ENCODE measurements at places on chromosomes 3 and 15.
A peak's percentile ranks its signal among the peaks of the same experiment; 100 is the strongest.

DNA sequence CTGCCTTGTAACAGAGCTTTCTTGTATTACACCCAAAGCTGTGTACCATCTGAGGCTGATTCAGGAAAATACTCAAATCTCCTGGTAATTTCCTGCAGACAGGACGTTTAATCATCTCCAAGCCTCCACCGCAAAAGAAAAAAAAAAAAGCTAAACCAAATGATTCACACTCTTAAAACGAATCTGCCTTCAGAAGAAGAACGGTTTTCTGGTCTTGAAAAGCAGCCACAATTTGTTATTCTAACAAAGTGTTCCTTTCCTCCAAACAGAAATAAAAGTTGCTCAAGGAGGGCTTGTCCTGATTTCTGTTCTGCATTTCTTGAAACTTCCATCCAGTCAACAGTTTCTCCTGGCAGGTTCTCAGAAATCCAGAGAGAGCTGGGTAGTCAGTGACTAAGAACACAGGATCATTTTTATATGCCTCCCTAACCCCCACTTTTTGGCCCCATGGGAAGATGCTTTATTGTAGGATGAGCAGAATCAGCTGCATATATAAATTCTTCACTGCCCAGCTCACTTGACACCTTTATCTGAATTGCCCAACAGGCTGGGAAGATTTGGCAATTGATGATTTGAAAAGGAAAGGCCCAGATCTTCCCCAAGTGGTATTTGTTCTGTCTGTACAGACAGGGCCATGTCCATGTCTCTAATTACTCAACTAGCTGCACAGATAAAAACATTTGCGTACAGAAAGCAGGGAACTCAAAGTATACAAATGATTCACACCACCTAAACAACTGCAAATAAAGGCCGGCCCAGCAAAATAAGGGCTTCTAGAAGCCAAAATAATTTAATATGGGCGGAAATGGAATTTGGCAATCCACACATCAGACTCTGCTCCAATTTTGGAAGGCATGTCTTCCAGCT is 41.0 kb upstream of the PRICKLE2 start:
- DNase-seq: no peak

DNA sequence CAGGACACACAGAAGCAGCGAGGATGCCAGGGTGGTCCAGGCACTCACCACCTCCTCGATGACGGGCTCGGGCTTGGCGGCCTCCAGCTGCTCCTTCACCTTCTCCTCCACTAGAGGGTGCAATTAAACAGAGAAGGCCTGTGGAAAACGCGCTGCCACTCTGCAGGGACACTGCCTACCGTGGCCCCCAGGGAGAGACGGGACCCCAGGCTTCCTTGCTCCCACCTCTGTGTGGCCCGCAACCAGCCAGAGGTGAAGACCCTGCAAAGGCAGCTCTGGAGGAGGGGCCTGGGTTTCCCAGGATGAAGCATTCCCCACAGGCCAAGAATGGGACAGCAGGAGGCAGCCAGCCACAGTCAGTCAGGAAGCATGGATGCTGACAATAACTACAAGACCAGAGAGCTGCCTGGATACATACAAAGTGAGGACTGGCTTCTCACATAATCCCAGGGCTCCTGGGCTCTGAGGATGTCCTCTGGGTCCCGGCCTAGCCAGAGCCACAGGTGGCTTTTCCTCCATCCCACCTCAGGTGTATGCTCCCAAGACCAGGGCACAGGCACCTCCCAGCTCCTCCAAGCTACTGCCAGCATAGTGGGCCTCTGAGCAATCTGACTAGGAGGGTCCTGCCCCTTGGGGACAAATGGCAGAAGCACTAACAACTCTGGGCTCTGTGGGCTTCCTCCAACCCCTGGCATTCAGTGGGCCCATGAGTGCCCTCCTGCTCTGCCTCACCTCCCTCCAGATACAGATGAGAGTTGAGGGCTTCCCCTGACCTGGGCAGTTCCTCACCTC is 46.2 kb downstream of the PTH1R start:
- no peak for DNase-seq

- DNase-seq: no peak
These were observed 8.8 kb downstream of the DLL4 start for GRCh38 chr15:40937762-40938535.

GRCh38 chr3:133447750-133448477 is 48.1 kb downstream of the BFSP2 start:
- DNase-seq: no peak

DNA sequence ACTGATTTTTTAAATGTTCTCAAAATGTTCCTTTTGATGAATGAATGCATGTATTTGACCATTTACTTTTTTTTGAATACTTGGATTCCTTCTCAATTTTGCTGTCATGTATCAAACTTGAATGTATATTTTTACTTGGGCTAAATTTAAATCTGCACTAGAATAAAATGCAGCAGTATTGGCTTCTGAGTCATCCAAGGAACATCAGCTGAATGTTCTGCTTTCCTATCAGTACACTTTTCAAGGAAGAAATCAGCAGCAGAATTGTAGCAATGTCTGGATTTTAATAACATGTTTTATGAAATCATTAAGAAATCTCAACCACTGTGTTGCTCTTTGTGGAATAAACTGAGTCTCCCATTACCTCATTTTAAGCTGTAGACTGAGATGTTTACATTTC is 57.0 kb upstream of the COL6A6 start:
- DNase-seq: no peak

DNA sequence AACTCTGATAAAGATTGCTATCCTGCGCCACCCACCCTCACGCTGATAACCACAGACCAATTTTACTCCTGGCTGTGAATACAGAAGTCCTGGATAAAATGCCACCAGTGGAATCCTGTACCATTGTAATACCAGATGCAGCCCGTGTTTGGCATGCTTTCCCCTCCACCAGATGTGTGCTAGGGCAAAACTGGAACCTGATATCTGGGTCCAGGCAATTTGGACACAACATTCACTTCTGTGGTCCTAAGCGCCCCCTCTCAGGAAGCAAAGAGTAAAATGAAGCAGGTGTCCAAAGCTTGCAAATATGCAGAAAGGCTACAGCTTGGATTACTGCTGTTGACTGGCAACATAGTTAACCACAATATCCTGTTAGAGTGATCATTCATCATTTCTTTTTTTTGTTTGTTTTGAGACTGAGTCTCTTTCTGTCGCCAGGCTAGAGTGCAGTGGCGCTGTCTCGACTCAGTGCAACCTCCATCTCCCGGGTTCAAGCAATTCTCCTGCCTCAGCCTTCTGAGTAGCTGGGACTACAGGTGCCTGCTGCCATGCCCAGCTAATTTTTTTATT is 32.8 kb downstream of the LOXL1 start:
- peak; percentile 58 for DNase-seq

DNA sequence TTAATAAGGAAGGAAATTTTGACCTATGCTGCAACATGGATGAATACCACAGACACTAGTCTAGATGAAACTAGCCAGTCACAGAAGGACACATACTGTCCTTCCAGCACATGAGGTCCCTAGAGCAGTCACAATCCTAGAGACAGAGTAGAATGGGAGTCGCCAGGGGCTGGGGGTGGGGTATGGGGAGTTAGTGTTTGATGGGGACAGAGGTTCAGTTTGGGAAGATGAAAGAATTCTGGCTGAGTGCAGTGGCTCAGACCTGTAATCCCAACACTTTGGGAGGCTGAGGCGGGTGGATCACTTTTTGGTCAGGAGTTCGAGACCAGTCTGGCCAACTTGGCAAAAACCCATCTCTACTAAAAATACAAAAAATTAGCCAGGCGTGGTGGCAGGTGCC is 99.2 kb downstream of the TPRA1 start:
- DNase-seq: no peak

DNA sequence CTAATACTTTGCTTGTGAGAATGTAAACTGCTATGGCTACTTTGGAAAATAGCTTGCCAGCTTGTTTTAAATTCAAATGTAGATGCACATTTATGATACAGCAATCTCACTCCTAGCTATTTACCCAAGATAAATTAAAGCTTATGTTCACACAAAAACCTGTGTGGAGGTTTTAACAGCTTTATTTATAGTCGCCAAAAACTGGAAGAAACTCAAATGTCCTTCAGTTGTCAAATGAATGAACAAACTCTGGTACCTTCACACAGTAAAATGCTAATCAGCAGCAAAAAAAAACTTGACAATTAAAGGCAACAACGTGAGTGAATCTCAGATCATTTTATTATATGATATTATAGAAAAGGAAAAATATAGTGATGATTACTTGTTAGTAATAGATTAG is 248.6 kb upstream of the NECTIN3 start:
- DNase-seq: no peak

- DNase-seq: peak; percentile 31
These were observed 80.1 kb downstream of the MYO1E start for GRCh38 chr15:59292442-59293151.

- DNase-seq: no peak
These were observed 291.7 kb upstream of the CTDSPL start for GRCh38 chr3:37569991-37570390.

- no peak for DNase-seq
These were observed 225.6 kb upstream of the ATP11B start for GRCh38 chr3:182567700-182568099.

GRCh38 chr15:56877255-56877970 is 41.0 kb upstream of the TCF12 start:
- no peak for DNase-seq

- DNase-seq: no peak
These were observed 165.3 kb downstream of the SHQ1 start for GRCh38 chr3:72682936-72683452.

- no peak for DNase-seq
These were observed 109.9 kb downstream of the TBC1D5 start for GRCh38 chr3:17632401-17633100.

GRCh38 chr3:21216598-21216997 is 534.4 kb downstream of the ZNF385D start:
- no peak for DNase-seq

- no peak for DNase-seq
These were observed 755.5 kb downstream of the GBE1 start for GRCh38 chr3:81005992-81006391.

- peak; percentile 87 for DNase-seq
These were observed 138.1 kb downstream of the TMCO5A start for GRCh38 chr15:38072348-38073177.

DNA sequence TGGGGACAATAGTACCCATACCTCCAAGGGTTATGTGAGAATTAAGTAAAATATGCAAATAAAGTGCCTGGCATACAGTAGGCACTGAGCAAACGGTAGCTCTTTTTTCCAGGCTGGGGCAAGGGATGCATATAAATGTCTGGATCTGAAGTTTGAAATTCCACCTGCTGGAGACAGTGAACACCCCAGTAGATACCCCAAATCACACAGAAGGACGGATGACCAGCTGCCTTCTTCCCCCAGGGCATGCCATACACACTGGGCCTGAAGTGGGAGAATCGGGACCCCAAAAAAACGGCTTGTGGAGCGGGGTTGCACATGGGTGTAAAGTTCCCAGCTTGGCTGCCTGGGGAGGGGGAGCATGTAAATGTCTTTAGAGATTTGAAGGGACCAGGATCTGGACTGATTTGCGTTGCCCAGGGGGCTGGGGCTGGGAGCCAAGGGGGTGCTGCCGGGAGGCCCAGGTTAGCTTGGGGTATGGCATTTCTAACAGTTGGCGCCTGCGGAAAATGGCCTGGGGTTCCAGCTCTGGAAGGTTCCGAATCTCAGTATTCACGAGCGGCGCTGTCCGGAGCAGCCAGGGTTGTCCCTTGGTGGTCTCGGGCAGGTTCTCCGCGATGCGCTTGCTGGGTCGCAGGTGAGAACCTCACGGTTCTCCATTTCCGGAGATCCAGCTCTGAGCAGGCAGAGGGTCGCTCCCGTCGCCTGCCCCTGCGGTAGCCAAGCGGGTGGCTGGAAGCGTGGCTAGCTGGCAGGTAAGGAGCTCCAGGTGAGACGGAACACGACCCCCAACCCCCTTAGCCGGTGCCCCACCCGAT is 42.6 kb upstream of the POLG start:
- no peak for DNase-seq

DNA sequence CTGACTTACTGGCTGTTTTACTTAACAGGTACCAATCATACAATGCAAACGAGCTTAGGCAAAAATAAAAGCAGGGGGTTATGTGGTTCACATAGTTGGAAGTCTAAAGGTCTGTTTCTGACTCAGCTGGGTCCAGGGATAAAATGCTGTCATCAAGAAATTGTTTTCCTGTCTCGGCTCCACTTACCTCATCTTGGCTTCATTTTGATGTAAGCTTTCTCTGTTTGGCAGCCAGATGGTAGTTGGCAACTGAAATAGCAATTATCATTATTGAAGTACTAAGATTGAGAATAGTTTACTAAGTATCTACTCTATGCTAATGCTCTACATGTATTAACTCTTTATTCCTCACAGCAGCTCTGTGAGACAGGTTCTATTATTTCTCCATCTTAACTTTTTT is 36.8 kb upstream of the CNTN3 start:
- DNase-seq: no peak

GRCh38 chr3:130658678-130659077 is 88.0 kb downstream of the PIK3R4 start:
- peak; percentile 84 for DNase-seq

- DNase-seq: no peak
These were observed 98.8 kb downstream of the SEC22A start for GRCh38 chr3:123300583-123300982.

DNA sequence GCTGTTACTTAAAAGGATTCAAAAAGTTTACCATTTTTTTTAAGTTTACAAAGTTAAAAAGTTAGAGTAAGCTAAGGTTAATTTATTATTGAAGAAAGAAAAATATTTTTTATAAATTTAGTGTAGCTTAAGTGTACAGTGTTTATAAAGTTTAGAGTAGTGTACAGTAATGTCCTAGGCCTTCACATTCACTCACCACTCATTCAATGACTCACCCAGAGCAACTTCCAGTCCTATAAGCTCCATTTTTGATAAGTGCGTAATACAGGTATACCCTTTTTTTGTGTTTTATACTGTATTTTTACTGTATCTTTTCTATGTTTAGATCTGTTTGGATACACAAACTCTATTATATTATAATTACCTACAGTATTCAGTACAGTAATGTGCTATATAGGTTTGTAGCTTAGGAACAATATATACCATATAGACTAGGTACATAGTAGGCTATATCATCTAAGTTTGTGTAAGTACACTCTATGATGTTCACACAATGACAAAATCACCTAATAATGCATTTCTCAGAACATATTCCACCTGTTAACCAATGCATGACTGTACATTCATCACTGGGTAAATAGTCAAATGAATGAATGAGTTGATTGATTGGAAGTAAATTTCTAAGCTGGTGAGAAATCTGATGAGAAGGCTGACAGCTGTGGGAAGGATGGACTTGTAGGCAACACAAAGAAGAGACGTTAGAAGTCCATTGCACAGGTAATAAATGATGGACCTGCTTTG is 95.2 kb upstream of the CDIN1 start:
- no peak for DNase-seq

- no peak for DNase-seq
These were observed 16.8 kb downstream of the RPUSD3 start for GRCh38 chr3:9826815-9827573.

DNA sequence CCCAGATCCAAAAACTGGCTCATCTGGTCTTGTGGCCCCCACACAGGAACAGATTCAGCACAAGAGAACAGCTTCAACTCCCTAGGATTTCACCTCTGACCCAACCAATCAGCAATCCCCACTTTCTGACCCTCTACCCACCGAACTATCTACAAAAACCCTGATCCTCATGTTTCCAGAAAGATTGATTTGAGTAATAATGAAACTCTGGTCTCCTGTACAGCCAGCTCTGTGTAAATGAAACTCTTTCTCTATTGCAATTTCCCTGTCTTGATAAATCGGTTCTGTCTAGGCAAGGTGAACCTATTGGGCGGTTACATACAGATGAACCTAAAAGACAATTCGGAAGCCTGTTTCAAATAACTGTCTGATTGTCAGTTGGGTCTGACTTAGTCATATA is 847.6 kb upstream of the ALCAM start:
- DNase-seq: no peak

Data from left forelimb (tissue), 1 donor.